AML-193 (cell line): ENCODE measurements at places on chromosomes 4 and X.

DNA sequence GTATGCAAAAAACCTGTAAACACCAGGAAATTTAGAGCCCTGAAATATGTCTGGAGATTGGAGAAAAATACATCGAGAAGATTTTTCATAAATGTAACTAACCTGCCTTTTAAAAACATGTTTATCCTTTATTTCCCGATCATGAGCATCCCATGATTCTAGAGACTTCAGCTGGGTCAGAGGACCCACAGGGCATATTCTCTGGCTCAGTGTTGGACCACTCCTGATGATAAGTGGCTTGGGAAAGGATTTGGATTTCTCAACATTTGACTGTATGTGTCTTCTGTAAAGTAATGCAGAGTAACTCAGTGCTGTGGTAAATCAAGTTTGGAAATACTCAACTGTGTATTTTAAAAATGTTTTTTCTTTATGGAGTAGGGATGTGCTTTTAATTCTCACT is 40.0 kb upstream of the ANK2 start:
- no peak for DNase-seq

- no peak for DNase-seq
These were observed 68.7 kb upstream of the TEX13D start for GRCh38 chrX:124263743-124264142.

- no peak for DNase-seq
These were observed 129.4 kb upstream of the TENM3 start for GRCh38 chr4:182113779-182114178.

GRCh38 chr4:94531991-94532789 is 80.4 kb downstream of the PDLIM5 start:
- DNase-seq: no peak

- no peak for DNase-seq
These were observed 244.9 kb downstream of the NAP1L3 start for GRCh38 chrX:93428497-93428896.

- DNase-seq: no peak
These were observed 60.4 kb upstream of the BCOR start for GRCh38 chrX:40158036-40158706.

DNA sequence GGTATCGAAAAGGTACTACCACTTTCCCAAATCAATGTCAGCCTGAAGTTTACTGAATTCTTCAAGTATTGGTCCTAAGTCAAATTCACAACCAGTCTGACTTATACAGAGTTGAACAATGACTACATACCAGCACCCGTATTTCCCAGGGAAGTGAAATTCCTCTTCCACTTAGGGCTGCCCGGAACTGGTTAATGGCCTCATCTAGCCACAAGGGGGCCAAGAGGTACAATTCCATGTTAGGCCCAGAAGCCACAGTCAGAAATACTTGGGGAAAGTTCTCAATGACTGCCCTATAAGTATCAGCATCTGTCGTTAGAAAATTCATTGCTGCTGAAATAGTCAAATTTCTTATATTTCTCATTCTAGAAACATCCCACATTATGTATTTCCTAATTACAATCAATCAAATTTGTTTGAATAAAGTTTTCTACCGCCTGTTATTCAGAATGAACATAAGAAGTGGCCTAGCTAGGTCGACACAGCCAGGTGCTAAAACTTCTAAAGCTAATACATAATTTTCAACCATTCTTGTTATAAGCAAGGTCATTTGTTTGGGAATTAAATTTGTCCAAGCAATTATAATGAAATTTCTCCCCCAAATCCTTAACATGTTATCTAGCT is 5.6 kb upstream of the PCDH7 start:
- peak; percentile 23 for DNase-seq

DNA sequence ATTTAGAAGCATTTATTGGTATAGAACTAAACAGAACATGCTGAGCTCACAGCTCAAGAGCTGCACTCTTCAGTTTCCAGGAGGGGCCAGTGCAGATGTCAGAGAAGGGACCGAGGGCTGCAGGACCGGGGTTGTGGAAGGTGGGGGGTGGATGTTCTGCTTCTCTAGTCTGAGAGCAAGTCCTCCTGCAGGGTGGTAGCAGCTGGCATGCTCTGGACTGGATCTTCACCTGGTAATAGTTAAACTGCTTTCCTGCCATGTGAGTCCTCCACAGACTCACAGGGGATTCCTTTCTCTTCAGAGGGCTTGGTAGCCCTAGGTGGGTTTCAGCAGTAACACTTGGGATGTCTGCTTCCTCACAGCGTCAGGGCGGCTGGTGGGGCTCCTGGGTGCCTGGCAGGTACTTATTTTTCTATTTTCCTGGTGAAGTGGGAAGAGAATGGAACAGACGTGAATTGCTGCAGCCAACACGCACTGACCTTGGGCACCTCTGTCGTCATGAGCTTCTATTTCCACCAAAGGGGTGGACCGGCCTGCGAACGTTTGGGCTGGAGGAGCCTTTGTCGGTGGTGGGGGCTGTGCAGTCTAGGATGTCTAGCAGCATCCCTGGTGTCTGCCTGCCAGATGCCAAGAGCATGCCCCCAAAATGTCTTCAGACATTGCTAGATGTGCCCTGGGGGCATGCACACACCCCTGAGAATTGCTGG is 2.5 kb downstream of the MAEA start:
- DNase-seq: no peak

GRCh38 chrX:13790206-13791131 is 26.4 kb downstream of the GPM6B start:
- DNase-seq: no peak

- DNase-seq: peak; percentile 71
These were observed 73.1 kb downstream of the MTHFD2L start for GRCh38 chr4:74230902-74231499.

- DNase-seq: no peak
These were observed 174.3 kb downstream of the GPM6A start for GRCh38 chr4:175637762-175638161.

DNA sequence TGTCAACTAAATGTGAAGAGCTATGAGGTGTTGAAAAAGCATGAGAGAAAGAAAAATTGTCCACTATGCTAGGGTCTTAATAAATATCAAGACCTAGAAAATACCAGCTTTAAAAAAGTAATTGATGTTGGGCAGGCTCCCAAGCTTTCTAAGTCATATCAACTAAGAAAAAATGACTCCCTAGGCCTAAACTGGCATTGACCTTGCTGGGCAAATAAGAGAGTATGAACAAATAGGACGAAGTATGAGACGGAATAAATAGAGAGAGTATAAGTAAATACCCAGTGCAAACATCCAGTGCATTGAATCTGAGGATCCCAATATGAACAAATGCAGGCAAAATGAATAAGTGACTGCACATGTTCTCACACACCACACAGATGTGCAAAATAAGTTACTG is 3.2 kb downstream of the KDR start:
- DNase-seq: no peak

GRCh38 chr4:16661813-16662212 is 236.6 kb downstream of the LDB2 start:
- no peak for DNase-seq

DNA sequence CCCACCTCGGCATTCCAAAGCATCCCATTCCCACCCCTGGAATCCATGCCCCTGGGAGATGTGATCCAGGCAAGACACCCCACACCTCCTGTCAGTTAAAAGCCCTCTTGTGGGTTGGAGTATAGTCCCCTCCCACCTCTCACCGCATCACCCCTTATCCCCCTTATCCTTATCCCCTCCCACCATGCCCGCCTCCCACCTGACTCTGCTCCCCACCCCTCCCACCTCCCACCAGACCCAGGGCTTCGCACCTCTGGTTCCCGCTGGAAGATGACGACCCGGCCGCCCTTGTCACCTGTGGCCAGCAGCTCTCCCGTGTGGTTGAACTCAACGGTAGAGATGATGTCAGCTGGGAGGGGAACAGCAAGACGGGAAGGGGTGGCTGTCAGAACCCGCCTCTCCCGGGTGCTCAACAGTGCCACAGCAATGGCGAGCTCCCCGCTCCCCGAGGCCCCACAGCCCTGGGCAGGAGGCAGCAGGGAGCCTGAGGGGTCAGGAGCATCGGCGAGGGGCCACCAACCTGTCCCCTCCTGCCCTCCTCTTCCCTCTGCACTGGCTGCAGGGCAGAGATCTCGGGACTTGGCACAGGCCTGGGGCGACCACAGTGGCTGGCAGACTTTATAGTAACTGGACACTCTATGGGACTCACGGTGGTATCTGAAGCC is 91.5 kb downstream of the PPP2R2C start:
- no peak for DNase-seq

DNA sequence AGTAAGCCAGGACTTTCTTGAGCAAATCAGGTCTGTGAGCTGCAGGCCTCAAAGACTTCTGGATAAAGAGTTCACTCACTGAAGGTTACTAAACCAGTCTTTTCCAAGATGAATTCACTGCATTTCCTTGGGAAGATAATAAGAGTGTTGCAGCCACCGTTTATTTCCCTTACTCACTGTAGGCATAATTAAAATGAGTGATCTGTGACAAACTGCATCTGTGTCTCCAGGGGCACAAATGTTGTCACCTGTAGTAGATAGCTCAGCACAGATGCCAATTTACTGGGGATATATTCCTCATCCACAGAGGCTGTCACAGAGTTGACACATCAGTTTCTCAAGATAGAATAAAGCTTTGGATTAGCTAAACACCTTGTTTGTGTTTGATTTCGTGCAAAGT is 580.2 kb downstream of the SPRY1 start:
- DNase-seq: no peak

DNA sequence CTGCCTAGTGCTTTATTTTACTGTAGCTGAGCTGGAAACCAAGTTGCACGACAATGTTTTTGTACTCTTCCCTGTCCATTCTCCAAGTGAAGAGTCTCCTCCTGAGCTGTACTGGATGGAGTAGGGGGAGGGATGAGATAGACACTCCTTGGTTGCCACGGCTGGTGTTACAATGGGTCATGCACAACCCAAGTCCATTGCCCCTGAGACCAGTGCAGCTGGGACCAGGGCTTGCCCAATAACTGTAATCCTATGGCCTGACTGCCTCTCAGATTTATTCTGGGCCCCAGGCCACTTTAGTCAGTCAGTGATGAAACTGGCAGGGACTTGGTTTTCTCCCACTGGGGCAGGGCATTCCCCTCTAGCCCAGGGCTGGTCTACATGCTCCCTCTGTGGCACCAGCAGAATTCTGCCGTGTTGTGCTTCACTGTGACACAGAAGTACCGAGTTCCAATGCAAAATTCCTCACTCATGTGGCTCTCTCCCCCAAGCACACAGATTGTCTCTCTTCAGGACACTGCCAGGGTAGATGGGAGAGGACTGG is 203.3 kb upstream of the PCDH18 start:
- no peak for DNase-seq

DNA sequence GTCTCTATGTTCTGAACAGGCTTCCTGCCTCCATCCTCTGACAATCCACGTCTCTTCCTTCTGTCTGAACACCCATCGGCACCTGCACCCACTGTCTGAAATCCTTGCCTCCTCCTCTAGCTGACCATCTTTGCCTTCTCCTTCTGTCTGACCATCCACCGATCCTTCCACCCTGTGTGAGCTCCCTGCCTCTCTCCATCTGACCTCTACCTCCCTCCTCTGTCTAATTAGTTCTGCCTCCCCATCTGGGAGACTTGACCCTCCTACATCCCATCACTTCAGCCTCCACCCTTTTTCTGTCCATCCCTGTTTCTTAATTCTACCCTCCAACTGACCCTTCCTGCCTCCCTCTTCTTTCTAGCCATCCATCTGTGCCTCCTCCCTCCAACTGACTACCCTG is 10.0 kb downstream of the SLC38A5 start:
- no peak for DNase-seq

- no peak for DNase-seq
These were observed 403.7 kb downstream of the CENPC start for GRCh38 chr4:67141586-67141985.

- DNase-seq: no peak
These were observed 38.1 kb upstream of the CXorf38 start for GRCh38 chrX:40685362-40685918.

- DNase-seq: no peak
These were observed 592.4 kb downstream of the GLUD2 start for GRCh38 chrX:121639781-121640180.

GRCh38 chr4:162685410-162685809 is 481.3 kb downstream of the NAF1 start:
- no peak for DNase-seq

GRCh38 chrX:87808576-87809243 is 291.1 kb downstream of the KLHL4 start:
- no peak for DNase-seq

DNA sequence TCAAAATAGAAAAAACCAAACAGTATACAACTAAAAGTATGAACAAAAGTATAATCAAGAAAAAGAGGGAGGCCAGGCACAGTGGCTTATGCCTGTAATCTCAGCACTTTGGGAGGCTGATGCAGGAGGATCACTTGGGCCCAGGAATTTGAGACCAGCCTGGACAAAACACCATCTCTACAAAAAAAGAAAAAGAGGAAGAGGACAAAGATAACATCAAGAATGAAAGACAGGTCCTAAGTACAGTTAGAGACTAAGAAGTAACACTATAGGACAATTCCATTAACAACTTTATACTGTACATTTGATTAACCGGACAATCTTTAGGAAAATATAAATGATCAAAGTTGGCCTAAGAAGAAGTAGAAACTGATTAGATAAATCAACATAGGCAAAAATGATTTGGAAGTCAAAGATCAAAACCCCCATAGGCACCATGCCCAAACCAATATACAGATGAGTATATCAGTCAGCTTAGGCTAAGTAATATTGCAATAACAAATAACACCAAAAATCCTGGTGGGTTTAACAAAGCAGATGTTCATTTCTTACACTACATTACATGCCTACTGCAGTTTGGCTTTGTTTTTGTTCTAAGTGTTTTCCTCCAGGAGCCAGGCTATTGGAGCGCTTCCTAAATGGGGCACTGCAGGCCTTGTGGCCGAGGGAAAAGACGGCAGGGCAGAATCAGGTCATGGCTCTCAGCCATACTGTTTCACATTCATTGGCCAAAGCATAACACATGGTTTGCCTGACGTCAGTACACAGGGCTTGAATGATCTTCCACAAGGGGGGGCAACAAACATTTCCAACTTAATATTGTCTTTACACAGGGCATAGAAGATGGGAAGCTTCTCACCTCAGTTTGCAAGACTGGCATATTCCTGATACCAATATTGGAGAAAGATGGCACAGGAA is 42.2 kb upstream of the HGFAC start:
- no peak for DNase-seq

GRCh38 chr4:44210750-44211149 is 237.9 kb downstream of the KCTD8 start:
- DNase-seq: no peak

- no peak for DNase-seq
These were observed 33.7 kb downstream of the GYG2 start for GRCh38 chrX:2862404-2862803.

DNA sequence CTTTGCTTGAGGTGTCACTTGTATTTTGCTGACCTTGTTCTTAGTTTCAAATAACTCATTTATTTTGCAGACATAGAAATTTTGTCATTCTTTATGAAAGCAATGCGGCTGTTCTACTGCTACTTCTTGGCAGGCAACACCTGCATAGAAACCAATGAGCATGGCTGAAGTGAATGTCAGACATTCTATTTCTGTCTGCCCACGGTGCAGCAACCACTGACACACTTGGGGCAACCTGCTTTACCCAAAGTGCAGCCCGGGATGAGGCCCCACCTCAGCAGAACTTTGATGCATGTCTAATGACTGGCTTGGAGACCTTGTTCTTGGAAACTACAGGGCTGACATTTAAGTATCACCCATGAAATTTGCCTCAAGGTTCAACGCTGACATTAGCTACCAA is 93.6 kb downstream of the RBM47 start:
- no peak for DNase-seq
